Natural killer cell (primary cell): ENCODE measurements at places on chromosomes 11 and 22.

DNA sequence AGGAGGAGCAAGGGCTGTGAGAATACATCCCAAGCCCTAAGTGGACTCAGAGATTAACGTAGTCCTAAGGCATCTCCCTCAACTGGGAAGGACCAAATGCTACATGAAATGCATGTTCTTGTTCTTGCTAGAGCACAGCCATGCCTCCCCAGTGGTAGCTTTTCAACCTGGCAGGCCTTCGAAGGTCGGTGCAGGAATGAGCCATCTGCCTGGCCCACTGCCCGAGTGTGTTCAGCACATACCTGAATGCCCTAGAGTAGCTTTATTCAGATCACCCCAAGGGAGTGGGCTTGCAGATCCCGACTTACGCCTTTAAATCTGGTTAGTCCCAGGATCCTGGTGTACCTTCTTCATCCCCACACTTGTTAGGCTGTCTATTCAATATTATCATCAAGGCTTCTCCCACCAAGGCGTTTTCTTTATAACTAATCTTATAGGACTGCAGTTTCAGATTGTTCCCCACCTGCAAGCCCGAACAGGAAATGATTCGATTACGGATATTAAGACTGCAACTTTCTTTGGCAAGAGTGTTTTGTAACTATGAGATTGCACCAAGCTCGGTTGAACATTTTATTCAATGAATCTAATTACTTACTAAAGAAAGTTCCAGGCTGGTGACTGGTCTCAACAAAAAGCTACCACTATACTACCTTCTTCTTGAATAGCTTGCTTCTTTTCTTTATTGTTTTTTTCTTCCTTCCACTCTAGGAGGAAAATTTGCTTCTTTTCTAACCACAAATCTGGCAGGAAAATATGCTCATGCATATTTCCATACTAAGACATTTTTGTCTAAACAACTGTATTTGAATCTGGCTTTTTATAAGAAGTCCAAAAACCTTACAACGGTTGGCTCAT is 115.6 kb downstream of the SGSM3 start:
- H3K27ac ChIP-seq: no peak overlapping the region
- DNase-seq: no peak
- H3K36me3 ChIP-seq: peaks cover 4% of the 10 kb centered on the region
- H3K27me3 ChIP-seq: no peaks in the 10 kb centered on the region
- H3K4me1 ChIP-seq: no peaks in the 10 kb centered on the region

DNA sequence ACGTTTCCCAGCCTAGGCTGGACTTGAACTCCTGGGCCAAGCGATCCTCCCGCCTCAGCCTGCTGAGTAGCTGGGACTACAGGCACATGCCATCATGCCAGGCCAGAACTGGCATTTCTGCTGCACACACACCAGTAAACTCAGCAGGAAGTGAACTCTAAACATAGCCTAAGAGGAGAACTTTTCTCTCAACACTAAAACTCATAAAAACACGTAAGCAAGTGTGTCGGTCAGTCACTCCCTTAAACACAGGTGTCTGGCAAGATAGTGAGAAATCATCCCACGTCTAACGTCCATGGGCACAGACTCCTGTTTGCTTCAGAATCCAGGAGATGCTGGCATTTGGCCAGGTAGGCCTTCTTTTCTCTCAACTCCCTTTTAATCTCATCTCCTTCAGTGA is 104.8 kb downstream of the RPL27A start:
- H3K36me3 ChIP-seq: no peaks in the 10 kb centered on the region
- no peak overlapping the region for H3K4me3 ChIP-seq
- no peak for DNase-seq
- H3K27me3 ChIP-seq: no peaks in the 10 kb centered on the region
- H3K4me1 ChIP-seq: no peaks in the 10 kb centered on the region

- H3K27ac ChIP-seq: peak overlapping the region; percentile 87
- peaks cover 35% of the 10 kb centered on the region for H3K36me3 ChIP-seq
- H3K4me3 ChIP-seq: peak overlapping the region; percentile 75
- no peak for DNase-seq
- no peaks in the 10 kb centered on the region for H3K27me3 ChIP-seq
These were observed 913 bp downstream of the ZNHIT2 start for GRCh38 chr11:65116370-65117205.

GRCh38 chr22:46803936-46804335 is 41.5 kb downstream of the TBC1D22A start:
- peaks cover 30% of the 10 kb centered on the region for H3K36me3 ChIP-seq
- H3K27ac ChIP-seq: no peak overlapping the region
- DNase-seq: no peak
- H3K4me1 ChIP-seq: peaks cover 15% of the 10 kb centered on the region
- no peak overlapping the region for H3K4me3 ChIP-seq
- H3K27me3 ChIP-seq: no peaks in the 10 kb centered on the region

DNA sequence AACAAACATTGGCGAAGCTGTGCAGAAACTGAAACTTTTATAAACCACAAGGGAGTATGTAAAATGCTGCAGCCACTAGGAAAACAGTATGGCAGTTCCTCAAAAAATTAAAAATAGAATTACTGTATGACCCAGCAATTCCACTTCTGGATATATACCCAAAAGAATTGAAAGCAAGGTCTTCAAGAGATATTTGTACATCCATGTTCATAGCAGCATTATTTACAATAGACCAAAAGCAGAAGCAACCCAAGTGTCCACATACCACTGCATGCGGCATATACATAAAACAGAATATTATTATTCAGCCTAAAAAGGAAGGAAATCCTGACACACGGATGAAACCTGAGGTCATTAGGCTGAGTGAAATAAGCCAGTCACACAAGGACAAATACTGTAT is 85.8 kb downstream of the RELT start:
- DNase-seq: no peak
- H3K4me1 ChIP-seq: peaks cover 8% of the 10 kb centered on the region
- no peak overlapping the region for H3K4me3 ChIP-seq
- H3K36me3 ChIP-seq: no peaks in the 10 kb centered on the region
